ENCODE measurements at places on chromosomes 4 and X.

GRCh38 chrX:150887906-150888465, 10.5 kb downstream of the CD99L2 start:
- DNase-seq = no peak

DNA sequence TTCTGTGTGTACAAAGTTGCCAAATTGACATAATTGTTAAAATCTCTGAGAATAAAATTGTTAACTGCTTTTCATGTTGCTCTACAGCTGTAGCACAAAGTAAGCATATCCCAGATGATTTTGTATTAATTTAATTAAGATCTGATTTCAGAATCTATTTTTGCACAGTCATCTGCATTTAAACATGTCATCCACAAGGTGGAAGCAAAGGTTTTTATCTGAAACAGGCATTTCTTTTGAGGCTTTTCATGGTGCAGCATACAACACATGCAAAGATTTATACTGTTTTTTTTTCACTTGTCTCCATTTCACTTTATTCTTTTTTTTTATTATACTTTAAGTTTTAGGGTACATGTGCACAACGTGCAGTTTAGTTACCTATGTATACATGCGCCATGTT, 51.2 kb downstream of the GC start:
- no peak for DNase-seq

DNA sequence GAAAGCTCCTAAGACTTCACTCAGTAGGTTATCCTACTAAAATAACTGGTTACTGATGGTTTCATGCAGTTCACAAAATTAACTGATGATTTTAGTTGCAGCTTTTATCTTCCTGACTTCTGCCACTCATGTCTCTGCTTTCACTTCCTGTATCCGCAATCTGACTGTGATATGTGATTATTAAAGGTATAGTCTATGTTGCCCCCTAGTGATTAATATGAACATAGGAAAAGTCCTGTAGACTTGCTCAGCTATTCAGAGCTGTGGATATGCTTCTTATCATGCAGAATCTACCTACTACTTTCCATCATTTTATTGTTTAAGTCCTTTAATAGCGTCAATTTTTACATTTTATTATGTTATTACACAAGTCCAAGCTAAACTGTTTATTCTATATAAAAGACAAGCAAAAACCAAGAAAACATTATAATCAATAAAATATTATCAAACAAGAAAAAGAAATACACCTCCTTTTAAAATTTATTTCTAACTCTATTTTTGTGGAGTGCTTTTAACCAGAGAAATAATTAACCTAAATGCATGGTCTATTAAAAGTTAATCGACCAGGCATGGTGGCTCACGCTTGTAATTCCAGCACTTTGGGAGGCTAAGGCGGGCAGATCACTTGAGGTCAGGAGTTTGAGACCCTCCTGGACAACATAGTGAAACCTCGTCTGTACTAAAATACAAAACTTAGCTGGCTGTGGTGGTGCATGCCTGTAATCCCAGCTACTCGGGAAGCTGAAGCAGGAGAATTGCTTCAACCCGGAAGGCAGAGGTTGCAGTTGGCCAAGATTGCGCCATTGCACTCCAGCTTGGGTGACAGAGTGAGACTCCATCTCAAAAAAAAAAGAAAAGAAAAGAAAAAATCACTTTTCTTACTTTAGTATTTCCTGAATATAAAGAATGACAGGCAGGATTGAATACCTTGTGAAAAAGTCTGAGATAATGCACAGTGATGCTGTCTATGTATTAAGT, 40.4 kb upstream of the TLR2 start:
- DNase-seq = no peak

DNA sequence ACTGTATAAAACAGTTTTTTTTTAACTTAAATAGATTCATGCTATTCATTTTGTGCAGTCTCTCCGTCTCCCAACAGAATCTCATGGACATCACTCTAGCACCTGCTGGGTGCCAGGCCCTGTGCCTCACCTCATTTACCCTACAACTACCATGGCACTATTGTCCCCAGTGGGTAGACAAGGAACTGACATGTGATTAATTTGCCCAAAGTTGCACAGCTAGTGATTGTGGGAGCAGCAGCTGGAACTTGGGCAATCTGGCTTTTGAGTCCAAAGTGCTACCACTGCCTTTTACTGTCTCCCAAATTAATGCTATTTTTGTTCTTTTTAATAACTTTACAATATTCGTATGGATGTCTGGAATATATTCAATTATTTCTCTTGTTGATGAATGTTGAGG, 11.2 kb upstream of the PGRMC2 start:
- DNase-seq = no peak

GRCh38 chr4:2837904-2838496, 5.6 kb upstream of the ADD1 start:
- DNase-seq = no peak

DNA sequence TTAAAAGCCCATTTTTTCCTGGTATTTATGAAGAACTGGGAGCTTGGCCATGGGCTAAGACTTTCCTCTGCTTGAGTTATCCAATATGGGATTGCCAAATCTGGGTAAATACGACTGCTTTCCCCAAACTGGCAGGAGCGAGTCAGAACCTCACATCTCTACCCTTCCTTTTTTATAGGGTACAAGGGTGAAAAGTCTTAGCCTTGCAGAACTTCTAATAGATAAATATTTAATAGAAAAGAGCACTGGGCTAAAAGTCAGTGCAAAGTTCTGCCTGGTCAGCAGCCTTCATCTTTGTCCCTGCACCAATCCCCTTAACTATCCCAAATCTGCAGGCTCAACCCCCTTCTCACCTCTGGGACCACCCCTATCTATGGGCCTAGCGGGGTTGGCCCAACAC, 61.6 kb upstream of the ACSL1 start:
- no peak for DNase-seq

- no peak for DNase-seq
These were observed 126.4 kb downstream of the KDR start for GRCh38 chr4:54999003-54999402.

DNA sequence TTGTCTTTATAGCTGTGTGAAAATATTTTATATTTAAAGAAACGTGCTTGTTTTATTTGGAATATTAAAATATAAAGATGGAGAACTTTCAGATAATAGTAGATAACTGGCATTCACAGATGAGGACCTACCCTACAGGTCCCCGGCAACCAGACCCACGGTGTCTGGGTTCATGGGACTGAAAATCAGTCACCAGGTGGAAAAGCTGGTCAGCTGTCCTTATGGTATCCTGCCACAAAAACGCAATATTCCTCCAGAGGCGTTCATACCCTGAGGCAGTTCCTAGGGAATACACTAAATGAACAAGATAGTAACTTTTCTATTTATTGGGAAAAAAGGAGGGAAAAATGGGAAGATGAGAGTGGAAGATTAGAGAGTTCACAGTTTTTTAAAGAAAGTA, 1.2 kb downstream of the TLR6 start:
- no peak for DNase-seq

DNA sequence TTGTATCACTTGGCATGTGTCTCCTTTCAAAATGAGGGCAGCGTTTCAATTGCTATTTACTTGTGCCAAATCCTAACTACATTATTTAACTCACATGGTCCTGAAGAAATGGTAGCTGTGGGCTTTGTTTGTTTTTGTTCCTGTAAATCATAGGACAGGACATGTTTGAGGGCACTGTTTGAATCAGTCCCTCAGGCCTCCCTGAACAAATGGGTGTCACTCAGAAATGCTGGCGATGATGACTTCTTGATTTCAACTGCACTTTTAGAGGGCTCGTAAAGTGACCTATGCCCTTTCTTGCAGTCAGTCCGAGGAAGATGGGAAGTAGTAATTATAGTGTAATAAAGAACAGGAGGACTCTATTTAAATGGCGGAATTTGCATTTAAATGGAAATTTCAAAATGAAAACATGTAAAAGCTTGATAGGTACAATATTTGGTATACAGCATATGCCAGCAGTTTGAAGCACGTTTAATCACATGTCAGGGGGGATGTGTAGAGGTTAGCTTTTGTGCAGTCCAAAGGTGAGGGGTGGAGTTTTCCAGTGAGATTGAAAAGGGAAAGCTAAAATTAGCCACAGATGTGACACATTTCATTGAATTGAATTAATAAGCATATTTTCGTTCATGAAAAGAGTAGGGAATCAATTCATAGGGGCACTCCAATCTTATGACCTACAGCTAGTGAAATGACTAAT, 1958.7 kb upstream of the IGFBP7 start:
- no peak for DNase-seq

DNA sequence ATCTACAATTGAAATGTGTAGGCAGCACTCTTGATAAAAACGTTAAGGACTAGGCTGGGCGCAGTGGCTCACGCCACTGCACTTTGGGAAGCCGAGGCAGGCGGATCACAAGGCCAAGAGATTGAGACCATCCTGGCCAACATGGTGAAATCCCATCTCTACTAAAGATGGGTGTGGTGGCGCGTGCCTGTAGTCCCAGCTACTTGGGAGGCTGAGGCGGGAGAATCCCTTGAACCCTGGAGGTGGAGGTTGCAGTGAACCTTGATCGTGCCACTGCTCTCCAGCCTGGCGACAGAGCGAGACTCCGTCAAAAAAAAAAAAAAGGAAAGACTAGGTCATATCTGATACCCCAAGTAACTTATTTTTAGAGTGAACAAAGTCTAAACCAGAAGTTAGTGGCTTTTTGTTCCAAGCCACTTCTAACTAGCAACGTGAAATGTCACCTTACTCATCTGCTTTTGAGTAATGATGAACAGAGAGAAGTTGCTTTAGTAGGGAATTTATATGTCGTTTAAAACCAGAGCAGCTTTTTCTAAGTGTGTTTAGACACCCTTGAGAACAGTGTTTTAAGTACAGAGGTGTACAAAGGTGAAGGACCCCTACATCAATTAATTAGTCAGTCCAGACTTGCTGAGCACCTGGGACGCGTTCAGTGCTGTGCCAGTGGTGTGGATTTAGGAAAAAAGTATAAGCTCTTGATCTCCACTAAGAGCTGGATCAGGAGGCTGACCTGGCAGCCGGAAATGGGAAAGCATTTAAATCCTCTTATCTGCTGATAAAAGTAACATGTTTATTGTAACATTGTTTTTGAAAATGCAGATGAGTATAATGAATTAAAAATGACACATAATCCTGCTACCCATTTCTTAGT, 23.5 kb downstream of the SPRY1 start:
- no peak for DNase-seq

Measured in stimulated activated CD8-positive, alpha-beta memory T cell treated with anti-CD3 and anti-CD28 coated beads, Interleukin-7, amount 100 ng/mL, for 1 hour (primary cell).